ENCODE measurements at places on chromosomes 4 and X.

DNA sequence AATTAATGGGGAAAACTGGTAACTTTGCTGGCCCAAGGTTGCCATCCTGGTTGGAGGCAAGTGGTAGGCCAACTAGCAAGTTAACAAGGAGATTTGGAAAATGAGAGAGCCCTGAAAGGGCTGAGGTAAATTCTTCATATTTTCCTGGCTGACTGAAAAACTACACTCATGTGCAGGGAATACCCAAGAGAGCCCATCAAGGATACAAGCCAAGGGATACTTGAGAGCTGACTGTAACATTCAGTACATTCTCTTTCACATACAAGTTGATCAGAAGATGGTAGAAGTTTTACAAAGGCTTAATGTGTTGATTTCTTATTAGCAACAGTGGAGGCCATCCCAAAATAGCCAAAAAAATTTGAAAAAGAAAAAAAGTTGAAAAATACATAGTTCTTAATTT lies 33.3 kb downstream of the IL2 start:
- no peak for DNase-seq

- DNase-seq: peak; percentile 88
Measured at GRCh38 chr4:6782147-6782845, at the start of gene KIAA0232. Gene KIAA0232, plus strand, starts transcription at chr4:6782727. Its CDS starts 41,727 bp downstream, at chr4:6824454.

DNA sequence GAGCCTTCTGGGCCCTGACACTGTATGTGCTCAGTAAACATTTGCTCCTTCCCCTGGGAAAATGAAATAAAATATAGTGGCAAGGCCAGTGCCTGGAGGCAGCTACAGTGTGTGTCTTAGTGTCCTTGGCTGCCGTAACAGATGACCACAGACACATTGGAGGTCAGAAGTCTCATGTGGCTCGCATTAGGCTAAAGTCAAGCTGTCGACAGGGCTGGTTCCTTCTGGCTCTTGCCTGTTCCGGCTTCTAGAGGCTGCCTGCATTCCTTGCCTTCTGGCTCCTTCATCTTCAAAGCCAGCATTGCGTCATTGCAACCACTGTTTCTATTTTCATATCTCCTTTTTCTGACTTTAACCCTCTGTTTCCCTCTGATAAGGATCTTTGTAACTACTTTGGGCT lies 83.6 kb upstream of the STX18 start:
- DNase-seq: no peak

- DNase-seq: no peak
Measured at GRCh38 chr4:153191795-153192363, 12.4 kb upstream of the TRIM2 start.

DNA sequence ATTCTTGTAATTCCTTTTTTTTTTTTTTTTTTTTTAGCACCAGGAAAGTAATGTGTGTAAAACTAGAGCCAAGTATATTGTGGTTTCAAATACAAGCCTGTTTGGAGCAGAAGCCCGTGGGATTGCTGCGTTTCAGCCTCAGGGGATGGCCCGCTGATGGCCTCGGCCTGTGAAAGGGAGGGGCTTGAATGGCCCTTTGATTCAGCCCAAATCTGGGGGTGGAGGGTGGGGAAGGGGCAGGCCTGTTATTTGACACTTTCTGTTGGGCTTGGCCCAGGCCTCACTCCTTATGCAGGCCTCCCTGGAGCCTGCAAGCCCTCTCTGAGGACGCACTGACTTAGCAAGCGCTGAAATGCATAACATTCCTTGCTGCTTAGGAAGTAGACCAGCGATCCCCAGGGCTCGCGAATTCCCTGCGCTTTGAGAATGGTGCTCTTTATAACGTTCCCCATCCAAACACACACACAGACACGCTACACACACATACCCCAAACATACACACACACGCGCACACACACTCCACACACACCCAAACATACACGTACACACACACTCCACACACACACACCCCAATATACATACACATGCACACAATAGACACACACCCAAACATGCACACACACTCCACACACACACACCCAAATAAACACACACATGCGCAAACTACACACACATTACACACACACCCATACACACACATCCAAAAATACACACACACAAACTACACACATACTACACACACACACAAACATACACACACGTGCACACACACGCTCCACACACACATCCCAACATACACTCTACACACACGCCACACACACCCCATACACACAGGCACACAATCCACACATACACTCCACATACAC lies 29.6 kb downstream of the TLR10 start:
- DNase-seq: no peak

DNA sequence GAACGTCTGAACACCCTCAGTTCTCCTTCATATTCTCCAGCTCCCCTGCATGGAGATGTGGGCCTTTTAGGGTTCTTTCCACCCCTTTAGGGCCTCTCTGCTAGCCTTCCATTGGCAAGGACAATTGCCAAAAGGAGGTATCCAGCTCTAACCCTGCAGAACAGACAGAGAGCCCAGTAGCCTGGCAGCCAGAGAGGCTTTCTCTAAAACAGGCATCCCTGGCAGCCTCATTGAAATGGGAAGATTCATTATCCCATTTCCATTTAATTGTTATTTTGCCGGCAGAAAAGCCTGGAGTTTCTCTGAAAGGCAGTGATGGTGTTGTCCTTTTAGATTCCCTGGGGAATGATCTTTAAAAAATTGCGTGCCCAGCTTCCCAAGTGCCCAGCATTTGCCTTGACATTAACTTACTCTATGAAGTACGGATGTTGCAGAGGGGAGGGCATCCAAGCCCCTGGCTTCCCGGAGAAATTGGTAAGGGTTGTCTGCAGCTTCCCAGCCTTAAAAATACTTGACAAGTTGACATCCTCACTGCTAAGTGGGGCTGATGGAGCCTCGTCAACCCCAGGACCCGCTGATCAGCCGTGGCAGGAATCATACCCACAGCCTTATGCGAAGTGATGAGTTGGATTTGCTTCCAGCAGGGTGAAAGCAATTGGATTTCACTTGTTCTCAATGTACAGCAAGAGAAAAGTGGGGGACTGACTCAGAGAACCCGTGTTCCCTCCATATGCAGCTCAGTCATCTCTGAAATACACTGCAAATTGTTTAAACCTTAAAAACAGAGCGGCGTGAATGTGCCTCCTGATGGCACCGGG lies 244.1 kb downstream of the CRLF2 start:
- no peak for DNase-seq

DNA sequence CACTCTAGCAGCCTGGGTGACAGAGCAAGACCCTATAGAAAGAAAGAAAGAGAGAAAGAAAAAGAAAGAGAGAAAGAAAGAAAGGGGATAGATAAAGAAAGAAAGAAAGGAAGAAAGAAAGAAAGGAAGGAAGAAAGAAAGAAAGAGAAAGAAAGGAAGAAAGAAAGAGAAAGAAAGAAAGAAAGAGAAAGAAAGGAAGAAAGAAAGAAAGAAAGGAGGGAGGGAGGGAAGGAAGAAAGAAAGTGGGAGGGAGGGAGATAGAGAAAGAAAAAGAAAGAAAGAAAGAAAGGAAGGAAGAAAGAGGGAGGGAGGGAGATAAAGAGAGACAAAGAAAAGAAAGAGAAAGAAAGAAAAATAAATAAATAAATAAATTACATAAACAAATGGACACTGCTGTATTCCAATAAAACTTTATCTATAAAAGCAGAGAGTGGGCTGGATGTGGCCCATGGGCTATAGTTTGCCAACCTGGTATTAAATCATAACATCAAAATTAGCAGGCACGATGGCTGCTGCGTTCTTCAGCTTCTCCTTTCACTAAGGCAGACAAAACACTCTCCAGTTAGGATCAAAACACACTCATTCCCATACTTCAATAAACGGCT lies 165.0 kb downstream of the ZNF674 start:
- DNase-seq: no peak

DNA sequence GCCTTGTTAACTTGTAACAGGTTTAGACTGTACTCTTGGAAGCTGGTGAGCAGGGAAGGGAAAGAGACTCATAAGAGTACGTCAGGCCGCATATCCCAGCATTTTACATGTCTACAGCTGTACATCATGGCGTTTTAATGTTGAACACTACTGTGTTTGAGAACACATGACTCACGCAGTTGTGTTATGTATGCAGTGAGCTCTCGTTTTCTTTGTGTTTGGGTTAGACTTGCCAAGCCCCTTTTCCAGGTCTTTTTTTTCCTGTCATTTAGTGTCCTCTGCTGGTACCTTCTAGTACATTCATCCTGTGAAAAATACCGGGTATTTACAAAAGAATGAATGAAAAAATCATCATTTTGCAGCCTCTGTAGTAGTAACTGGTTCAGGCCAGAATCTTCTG lies 35.3 kb downstream of the SMS start:
- DNase-seq: no peak

All from activated T-cell treated with anti-CD3 and anti-CD28 coated beads for 48 hours (primary cell).